ENCODE measurements at places on chromosomes 11 and 22.

DNA sequence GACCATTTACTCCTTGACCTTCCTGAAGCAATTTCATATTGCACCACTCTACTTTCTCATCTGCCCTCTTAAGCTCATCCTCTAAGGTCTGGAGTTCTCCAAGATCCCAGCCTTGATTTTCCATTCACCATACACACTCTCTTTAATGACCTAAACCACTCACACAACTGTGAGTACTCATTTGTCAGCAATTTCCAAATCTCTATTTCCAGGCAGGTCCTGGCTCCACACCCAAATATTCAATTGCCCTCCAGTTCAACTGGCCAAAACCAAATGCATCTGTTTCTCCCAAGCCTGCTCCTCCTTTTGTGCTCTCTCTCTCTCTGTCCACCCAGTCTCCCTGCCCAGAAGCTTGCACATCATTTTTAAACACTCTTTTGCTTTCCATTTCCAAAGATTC lies 39.6 kb downstream of the NEU3 start:
- DNase-seq = no peak

GRCh38 chr11:130126516-130126915 lies 33.1 kb upstream of the ST14 start:
- DNase-seq = no peak

GRCh38 chr11:65288706-65289536 lies 25.7 kb upstream of the CDC42EP2 start:
- DNase-seq = no peak

DNA sequence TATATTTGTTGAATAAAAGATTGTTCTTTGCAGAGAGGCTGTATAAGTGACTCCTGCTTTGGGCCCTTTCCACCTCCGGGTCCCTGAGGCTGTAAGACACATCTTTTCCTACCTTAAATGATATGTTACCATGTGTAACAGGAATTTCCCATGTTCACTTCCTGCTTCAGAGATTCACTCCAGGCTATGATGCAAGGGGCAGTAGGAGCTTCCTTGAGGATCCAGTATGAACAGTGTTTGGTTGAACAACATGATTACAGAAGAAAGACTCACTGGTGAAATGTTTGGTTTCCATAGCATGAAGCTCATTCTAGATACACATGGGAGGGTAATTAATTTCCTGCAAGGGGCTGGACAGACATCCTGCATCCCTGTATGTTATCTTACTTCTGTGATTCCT lies 25.6 kb upstream of the ZDHHC13 start:
- no peak for DNase-seq

DNA sequence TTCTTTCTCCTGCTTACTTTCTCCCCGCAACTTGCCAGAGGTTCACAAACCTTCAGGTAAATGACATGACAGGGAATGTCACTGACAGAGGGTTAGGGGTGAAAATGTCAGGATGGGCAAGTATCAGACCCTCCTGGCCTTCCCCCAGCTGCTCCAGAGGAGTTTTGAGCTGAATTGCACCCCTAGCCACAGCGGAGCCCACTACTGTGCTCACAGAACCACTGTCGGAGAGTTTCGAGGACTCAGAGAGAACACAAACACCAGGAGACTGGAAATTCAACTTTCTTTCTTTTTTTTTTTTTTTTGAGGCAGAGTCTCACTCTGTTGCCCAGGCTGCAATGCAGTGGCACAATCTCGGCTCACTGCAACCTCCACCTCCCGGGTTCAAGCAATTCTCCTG lies 21.5 kb upstream of the P2RY2 start:
- DNase-seq = no peak

- DNase-seq = no peak
Measured at GRCh38 chr11:119832202-119832935, 103.4 kb upstream of the NECTIN1 start.

- DNase-seq = no peak
Measured at GRCh38 chr22:32761251-32761903, 40.1 kb upstream of the TIMP3 start.

Data from T follicular helper cell (primary cell).